ENCODE measurements at places on chromosomes 2 and 18.

GRCh38 chr2:7379799-7380198 is 462.6 kb downstream of the RNF144A start:
- DNase-seq: no peak

GRCh38 chr18:14933049-14933851 is 185.3 kb downstream of the ANKRD30B start:
- DNase-seq: no peak

DNA sequence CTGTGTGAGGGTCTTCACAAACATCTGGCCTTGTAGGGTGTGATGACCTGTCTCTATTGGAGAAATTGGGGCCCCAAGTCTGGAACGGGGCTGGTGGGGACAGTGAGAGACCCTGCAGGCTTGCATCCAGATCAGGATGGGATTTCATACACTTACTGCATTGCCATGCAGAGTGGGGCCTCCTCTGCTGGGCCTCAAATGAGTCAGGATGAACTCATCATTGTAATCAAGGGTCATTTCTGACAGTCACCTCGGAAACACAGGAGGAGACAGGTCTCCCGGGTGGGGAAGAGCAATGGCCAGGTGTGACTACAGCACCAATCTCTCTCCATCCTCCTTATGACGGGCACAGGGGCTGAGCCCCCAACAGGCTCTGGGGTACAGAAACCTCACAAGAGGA is 48.1 kb upstream of the GALR1 start:
- DNase-seq: no peak

GRCh38 chr2:21367421-21367820 is 243.7 kb downstream of the TDRD15 start:
- DNase-seq: no peak

GRCh38 chr2:48107326-48107925 is 201.1 kb upstream of the FBXO11 start:
- DNase-seq: no peak

GRCh38 chr18:80022613-80023012 is 11.6 kb upstream of the RBFA start:
- DNase-seq: no peak

DNA sequence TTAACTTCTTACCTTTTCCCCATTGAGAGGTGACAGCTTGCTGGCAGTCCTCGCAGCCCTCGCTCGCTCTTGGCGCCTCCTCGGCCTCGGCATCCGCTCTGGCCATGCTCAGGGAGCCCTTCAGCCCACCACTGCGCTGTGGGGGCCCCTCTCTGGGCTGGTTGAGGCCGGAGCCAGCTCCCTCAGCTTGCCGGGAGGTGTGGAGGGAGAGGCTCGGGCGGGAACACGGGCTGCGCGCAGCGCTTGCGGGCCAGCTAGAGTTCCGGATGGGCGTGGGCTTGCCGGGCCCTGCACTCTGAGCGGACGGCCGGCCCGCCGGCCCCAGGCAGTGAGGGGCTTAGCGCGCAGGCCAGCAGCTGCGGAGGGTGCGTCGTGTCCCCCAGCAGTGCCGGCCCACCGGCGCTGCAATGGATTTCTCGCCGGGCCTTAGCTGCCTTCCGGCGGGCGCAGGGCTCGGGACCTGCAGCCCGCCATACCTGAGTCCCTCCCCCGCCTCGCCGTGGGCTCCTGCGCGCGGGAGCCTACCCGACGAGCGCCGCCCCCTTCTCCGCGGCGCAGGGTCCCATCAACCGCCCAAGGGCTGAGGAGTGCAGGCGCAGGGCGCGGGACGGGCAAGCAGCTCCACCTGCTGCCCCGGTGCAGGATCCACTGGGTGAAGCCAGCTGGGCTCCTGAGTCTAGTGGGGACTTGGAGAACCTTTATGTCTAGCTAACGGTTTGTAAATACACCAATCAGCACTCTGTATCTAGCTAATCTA is 335.0 kb downstream of the CBLN2 start:
- DNase-seq: no peak

DNA sequence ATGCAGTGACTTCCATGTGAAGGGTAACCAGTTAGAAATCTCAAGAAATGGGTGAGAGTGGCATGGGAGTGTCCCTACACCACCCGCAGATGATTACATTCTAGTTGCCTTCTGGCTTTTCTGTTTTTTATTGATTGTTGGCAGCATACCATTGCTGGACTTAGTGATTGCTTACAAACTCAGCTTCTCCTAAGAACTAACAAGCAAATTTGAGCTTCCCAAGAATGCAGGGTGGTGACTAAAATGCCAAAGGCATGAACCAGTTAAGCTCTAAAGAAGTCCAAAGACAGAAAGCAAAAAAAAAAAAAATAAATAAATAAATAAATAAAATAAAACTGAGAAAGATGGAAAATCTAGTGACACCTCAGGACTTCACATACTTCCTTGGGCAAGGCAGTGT is 245.5 kb upstream of the PARD3B start:
- DNase-seq: no peak

- no peak for DNase-seq
These were observed 5.4 kb upstream of the KCNJ13 start for GRCh38 chr2:232781765-232782164.

DNA sequence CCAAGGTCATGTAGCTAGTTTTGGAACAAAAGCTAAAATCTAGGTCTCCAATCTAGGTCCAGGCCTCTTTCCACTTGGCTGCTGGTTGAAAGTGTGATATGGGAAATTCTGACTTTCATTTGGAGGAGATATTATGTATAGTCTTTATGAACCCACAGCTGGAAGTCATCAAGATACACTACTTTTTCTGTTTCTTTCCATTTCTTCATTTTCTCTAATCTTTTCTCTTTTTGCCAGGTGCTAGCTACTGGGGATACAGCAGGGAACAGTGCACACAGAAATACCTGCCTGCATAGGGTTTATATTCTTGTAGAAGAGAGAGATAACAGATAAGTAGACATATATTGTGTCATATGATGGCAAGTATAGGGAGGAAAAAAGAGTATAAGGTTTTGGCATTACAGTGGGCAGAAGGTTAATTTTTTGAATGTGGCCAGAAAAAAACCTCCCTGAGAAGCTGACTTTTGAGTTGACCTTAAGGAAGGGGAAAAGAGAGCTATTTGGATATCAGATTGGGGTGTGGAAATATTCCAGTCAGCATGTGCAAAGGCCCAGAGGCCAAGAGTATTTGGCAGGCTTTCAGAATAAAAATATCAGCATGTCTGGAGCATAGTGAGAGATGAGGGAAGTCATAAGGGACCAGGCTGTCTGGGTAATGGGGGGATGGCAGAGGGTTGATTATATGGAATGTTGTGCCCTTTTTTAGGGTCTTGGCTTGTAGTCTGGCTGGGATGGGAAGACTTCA is 15.6 kb downstream of the IL1R1 start:
- no peak for DNase-seq

DNA sequence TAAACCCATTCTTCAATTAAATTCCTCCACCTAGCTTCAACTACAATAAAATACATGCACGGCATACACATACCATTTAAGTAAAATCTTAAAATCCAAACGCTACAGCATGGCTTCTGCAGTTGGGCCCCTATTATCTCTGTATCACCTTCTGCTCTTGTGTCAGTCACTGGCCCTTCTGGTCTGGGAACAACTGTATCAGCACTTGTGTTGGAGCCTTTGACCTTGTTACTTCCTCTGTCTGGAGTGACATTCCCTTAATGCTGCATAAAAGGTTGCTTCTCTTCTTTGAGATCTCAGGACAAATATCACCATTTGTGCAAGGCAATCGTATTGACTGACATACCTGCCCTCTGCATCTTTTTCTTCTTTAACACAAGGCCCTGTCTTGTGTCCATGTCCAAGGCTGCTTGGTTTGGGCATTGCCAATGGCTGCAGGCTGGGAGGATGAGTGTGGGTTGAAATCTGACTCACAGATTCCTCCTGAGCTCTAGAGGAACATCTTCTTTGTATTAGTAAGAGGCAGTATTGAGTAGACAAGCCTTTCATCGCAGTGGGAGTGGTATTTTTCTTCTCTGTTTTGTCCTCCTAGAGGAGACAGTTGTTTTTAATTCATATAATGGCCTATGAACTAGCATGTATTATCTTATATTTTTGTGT is 267.8 kb upstream of the TRIB2 start:
- DNase-seq: no peak

GRCh38 chr2:32990556-32990955 is 43.8 kb downstream of the LTBP1 start:
- no peak for DNase-seq

- no peak for DNase-seq
These were observed 11.1 kb downstream of the RNF149 start for GRCh38 chr2:101297383-101297782.

- no peak for DNase-seq
These were observed 277.7 kb upstream of the ERBB4 start for GRCh38 chr2:212816267-212816666.

- DNase-seq: no peak
These were observed 114.4 kb upstream of the TMEM200C start for GRCh38 chr18:6009756-6010155.
